HT-29 (cell line): ENCODE measurements at places on chromosomes 3 and 15. TPM values are rescaled to one million over a fixed set of nuclear protein-coding genes. Genes with fewer than 3 reads are reported as not detected.

PCNP gene
- total RNA-seq: 30.6 and 31.8 TPM in 2 replicates

- no peak for DNase-seq
These were observed 39.6 kb downstream of the VPS13C start for GRCh38 chr15:62020576-62021160.

GRCh38 chr3:169241630-169241990 lies 421.9 kb downstream of the MECOM start:
- peak; percentile 58 for DNase-seq

DNA sequence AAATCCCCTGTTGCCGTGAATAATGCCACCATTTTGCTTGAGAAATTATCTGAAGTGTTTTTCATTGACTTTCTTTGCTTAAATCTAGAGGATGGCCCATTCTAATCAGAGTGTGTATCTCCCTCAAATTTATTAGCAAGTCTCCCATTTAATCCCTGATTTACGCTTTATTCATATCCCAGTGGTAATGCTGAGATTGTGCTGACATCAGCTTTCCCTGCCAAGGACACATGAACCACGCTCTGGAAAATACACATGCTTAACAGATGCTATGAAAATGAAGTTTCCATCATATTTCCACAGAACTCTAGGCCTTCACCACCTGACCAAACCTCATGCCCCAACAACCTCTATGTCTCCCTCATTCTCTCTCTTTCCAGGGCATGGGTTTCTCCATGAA lies 545.4 kb downstream of the TUSC7 start:
- no peak for DNase-seq

DNA sequence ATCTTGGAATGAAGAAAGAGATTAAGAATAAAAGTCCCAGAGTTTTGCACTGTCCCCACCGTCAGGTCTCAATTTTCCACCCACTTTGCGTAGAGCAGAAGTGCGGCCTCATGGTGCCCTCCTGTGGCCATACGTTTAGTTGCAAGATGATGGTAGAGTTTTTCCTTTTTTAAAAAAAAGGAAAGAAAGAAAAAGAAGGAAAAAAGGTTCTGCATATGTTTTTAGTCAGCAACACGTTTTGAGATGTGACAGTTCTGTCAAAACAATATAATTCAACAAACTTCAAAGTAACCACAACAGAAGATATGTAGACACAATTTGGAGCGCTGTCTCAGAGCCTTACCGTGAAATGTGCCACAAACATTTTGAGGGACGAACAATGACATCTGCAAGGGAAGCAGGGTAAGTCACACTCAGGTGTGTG lies 24.6 kb downstream of the EBLN2 start:
- peak; percentile 21 for DNase-seq

DNA sequence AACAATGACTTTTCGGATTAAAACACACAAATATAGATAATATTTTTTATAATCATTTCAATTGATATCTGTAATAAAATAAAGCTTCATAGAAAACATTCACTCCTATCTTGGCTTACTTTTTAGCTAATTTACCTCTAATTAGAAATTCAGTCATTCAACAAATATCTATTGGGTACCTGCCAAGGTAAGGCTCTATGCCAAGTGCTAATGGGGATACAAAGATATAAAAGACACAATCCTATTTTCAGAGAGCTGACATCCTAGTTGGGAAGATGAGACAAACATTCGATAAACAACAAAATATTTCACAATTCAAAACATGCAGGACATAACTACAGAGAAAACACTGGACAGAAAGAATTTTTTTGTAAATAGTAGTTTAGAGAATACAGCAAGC lies 63.3 kb downstream of the ULK4 start:
- no peak for DNase-seq

GRCh38 chr15:70412794-70413193 lies 315.1 kb upstream of the TLE3 start:
- no peak for DNase-seq
